ENCODE measurements at places on chromosomes 12 and 14. TPM values are rescaled to one million over a fixed set of nuclear protein-coding genes. Genes with fewer than 3 reads are reported as not detected.

The MANSC4 gene
- 0.41 TPM for total RNA-seq

The RNASE7 gene
- total RNA-seq: not detected

The TMBIM6 gene
- 284 TPM for total RNA-seq

The SLC24A4 gene
- 0.41 TPM for total RNA-seq

The TTLL5 gene
- total RNA-seq: 35.1 TPM

The MRPL51 gene
- total RNA-seq: 27.3 TPM

The TIMM9 gene
- 23.2 TPM for total RNA-seq

The EPS8 gene
- total RNA-seq: 82.3 TPM

The ATF7IP gene
- 60.7 TPM for total RNA-seq

The ZDHHC22 gene
- total RNA-seq: 5.7 TPM

The SERPINA10 gene
- total RNA-seq: not detected

The BDKRB2 gene
- total RNA-seq: 0.41 TPM

The KRT83 gene
- total RNA-seq: not detected

The EPYC gene
- not detected for total RNA-seq

The TAS2R10 gene
- 2.4 TPM for total RNA-seq

The FAM90A1 gene
- 0.41 TPM for total RNA-seq

The TAS2R50 gene
- total RNA-seq: 3.7 TPM

The CCDC197 gene
- not detected for total RNA-seq

The NGB gene
- total RNA-seq: 4.9 TPM

The TSHR gene
- total RNA-seq: 0.41 TPM

The BCL11B gene
- total RNA-seq: 58.3 TPM

The STXBP6 gene
- 37.9 TPM for total RNA-seq

The REP15 gene
- 0.82 TPM for total RNA-seq

The ADAM20 gene
- 1.6 TPM for total RNA-seq

The ADCY4 gene
- 0.82 TPM for total RNA-seq

The DHRS2 gene
- 0.41 TPM for total RNA-seq

The PARPBP gene
- total RNA-seq: 6.5 TPM

The ANKRD33 gene
- not detected for total RNA-seq

The CLEC1A gene
- 0.41 TPM for total RNA-seq

The WNT1 gene
- not detected for total RNA-seq

The RTRAF gene
- total RNA-seq: 33.0 TPM

The FKBP3 gene
- total RNA-seq: 122 TPM
